Fibroblast of skin of right biceps (primary cell): ENCODE measurements at places on chromosomes 2 and 18.
A peak's percentile ranks its signal among the peaks of the same experiment; 100 is the strongest.

DNA sequence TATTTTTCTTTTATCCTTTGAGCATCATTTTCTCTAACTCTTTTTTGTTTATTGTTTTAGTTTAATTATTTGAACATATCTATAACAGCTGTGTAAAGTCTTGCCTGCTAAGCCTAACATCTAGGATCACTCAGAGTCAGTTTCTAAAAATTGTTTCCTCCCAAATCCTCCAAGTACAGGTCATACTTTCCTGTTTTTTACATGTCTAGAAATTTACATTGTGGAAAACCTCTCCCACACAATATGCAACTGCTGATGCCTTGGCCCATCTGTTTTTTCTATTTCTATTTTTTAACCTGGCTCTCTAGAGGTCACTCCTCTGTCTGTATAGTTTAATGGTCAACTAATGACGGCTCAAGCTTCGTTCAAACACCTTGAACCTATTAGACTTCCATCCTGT lies 261.0 kb downstream of the HRH4 start:
- no peak for DNase-seq

- DNase-seq, result no peak
Observed at GRCh38 chr2:13768274-13768673, 864.2 kb upstream of the LRATD1 start.

DNA sequence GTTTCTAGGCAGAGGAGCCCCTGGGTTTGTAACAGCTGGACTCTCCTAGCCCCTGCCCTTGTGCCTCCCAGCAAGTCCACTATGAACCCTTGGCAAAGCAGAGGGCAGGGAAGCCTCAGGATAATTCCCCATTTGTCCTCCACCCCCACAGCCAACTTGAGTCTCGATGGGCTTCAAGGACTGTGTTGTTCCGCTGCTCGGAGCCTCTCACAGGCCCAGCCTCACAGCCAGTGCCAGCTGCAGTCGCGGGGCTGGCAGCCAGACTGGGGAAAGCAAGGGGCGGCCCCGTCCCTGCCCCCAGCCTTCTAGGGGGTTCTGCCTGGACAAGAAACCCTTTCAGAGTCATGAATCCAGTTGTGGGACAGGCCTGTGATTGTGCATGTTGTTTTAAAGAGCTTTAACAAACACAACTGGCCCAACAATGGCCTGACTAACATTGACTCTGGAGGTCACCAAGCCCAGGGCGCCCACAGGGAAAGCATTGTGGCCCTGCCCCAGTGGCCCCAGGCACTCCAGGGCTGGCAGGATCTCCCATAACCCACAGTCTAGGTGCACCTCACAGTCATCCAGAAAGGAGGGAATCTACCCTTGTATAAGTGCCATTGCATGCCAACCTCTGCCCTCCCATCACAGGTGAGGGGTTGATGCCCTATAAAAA lies 71.8 kb upstream of the DAPL1 start:
- DNase-seq, result no peak

GRCh38 chr18:47901624-47902362 lies 28.7 kb downstream of the SMAD2 start:
- no peak for DNase-seq

DNA sequence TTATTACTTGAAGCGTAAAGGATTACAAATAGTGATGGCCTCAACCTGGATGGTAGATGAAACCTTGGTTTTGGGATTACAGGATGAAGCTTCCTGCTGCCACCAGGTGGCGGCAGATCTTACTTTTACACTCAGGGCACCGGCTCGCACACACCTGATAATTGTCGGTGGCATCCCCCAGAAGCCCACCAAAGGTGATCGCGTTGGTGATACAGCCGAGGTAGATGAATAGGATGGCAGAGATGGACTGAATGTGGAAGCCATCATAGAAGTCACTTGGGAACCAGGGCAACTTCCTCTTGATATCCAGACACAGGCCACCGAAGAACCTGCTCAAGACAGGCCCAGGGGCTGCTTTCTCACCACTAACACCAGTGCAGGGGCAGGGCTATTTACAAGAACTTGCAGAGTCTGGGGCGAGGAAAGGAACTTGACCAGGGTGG lies 51.8 kb downstream of the MTHFD2 start:
- DNase-seq, result peak; percentile 26

- peak; percentile 61 for DNase-seq
Observed at GRCh38 chr18:11553098-11553940, 56.1 kb upstream of the SLC35G4 start.

DNA sequence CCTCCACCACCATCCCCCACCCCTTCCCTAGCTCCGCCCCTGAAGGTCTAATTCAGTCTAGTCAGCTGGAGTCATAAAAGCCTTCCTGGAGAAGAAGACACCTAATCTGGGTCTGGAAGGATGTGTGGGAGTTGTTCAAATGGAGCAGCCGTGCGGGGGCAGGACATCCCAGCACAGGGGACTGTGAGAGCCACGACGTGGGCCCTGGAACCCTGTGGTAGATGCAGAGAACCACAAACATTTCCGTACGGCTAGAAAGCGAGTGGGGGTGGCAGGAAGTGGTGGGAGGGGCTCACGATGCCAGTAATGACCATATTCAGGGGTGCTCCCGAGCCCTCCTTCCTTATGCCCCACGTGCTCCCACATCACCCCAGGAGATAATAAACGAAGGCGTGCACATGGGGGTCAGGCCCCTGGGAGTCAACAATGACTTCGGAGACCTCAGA lies 20.9 kb upstream of the COL6A3 start:
- peak; percentile 92 for DNase-seq

- DNase-seq, result no peak
Observed at GRCh38 chr18:46609048-46609447, 48.0 kb downstream of the LOXHD1 start.

- peak; percentile 65 for DNase-seq
Observed at GRCh38 chr18:23067236-23067635, 68.0 kb upstream of the CABLES1 start.

DNA sequence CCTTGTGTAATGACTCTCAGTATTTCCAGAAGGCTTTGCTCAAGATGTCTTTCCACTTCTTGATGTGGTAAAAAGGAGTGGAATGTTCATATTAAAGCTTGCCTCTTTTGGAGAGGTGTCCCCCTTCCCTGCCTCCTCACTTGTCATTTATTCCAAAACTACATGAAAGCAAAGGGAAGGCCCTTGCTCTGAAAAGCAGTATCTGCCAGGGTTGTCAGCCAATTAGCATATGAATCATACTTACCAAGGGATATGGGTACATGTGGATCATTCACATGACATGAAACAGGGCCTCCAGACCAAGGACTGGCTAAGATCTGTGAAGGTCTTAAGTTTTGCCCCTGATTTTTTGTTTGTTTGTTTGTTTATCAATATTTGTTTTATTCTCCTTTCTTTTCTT lies 31.3 kb downstream of the ANXA4 start:
- DNase-seq, result peak; percentile 42

- peak; percentile 60 for DNase-seq
Observed at GRCh38 chr2:26503231-26503880, 25.4 kb upstream of the OTOF start.

DNA sequence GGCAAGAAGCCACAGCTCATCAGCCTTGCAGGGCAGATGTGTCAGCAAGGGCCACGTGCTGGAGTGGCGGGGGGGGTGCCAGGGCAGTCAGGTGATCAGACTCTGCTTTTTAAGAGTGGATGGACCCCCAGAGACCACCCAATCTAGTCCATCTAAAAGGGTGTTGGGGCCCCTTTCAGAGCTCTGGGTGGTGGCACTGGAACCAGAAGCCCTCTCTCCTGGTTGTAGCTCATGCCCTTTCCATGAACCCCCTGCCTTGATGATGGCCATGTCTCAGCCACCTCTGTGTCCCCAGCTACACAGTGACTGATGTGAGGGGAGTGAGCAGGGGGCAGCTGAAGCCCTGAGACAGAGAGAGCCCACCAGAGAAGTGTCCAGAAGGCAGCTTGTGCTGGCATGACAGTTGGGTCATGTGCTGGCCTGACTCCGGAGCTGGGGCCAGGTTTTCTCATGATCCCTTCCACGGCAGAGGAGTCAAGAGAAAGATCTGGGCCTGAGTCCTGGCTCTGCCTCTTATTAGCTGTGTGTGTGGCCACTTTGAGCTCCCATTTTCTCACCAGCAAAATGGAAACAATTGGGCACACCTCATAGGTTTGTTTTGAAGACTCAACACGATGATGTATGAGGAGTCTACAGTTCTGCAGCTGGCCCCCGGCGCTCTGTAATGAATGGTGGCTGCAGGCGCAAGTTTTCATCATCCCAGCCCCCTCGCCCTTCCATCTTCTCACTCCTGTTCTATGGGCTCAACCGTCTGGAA lies 195.7 kb downstream of the ZFP36L2 start:
- DNase-seq, result no peak

DNA sequence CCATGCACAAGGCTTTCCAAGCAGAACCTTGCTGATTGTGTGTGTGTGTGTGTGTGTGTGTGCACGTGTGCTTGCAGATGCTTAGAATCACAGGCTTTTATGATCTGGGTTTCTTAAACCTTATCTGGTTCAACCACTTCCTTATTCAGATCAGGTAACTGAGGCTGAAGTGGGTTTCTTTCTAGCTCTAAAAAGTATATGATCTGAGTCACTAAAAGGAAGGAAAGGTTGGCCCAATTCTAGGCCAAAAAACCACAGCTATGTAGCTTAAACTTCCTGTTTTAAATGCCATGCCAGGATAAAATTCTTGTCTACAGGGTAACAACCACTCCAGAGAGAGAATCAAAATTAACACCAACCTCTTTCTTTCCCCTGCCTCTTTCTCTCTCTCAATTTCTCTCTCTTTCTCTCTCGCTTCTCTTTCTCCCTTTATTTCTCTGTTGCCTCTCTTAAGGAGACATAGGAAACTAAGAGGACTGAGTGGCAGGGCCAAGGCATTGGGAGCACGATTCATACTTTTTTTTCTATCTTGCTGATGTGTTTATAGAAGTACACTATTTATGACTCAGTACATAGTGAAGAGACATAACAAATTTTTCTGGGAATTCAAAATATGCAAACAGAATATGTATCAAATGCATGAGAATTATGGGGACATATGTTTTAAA lies 140.3 kb downstream of the TRIB2 start:
- DNase-seq, result peak; percentile 88

DNA sequence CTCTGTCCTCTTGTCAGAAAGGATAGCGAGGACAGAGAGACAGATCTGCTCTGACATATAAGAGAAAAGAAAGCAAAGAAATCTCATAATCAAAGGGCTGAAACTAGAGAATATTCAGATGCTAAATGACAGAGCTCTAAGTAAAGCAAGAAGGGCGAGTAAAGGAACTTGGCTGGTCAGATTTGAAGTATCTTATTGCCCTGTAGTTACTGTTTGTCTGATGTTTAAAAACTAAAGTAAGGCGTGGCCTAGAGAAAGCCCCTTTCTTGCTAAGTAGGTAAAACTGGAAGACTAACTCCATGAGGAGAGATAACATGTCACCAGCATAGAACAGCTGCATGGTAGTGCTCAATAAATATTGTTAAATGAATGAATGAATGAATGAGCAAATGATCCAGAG lies 70.0 kb downstream of the CRACDL start:
- no peak for DNase-seq

- no peak for DNase-seq
Observed at GRCh38 chr18:8286303-8286702, 322.9 kb upstream of the RAB12 start.

GRCh38 chr2:120431386-120432292 lies 85.7 kb downstream of the INHBB start:
- DNase-seq, result no peak

DNA sequence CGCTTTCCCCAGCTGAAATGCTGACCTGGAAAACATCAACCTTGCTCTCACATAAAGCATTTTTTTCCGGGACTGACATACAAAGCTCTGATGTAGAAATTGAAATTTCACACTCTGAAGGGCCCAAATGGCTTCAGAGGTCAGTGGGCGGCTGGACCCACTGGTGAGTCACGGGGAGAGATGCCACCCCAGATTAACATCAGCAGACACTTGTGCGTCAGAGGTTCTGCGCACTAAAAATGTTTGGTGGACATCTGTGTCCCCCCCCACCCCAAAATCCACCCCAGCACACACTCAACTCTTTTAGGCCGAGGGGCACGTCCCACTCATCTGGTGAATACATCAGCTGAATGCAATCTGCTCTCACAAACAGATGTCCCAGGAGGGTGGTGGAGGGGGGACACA lies 208.9 kb downstream of the ASB1 start:
- peak; percentile 15 for DNase-seq

DNA sequence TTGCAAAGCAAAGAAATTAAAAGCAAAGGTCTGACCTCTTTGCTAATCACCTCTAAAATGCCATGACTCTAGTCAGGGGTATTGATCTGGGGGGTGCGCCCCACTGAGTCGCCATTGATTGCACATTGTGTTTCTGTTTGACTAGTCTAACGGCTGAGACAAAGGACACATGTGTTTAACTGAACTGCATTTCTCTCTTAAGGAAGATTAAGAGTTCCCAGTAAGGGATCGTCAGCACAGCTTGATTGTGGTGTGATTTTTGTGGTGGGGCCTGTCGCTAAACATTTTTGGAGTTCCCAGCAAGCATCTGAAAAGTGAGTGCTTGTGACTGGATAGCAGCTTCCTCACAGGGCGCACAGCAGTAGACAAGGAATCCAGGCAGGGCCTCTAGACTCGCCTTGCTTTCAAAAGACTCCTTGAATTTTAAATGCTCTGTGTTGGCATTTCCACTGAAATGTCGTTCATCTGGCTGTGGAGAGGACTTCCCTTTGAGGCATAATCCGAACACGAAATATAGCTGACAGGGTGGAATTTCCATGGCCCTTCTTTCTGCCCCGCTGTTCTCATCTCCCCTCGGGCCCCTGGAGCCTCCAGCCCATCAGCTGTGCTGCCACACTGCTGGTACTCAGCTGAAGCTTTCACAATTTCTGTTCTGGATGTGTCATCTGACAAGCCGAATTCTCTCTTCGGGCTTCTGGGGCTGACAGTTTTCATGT lies 126.3 kb downstream of the FAM168B start:
- no peak for DNase-seq

GRCh38 chr2:5691985-5692529 lies at the start of gene SOX11:
Gene SOX11 (plus strand): TSS chr2:5692384. CDS start chr2:5692722, 338 bp downstream.
- peak; percentile 98 for DNase-seq

GRCh38 chr2:62334440-62335058 lies 138.6 kb downstream of the B3GNT2 start:
- no peak for DNase-seq

GRCh38 chr2:101380376-101380775 lies 6.9 kb downstream of the CREG2 start:
- peak; percentile 47 for DNase-seq

DNA sequence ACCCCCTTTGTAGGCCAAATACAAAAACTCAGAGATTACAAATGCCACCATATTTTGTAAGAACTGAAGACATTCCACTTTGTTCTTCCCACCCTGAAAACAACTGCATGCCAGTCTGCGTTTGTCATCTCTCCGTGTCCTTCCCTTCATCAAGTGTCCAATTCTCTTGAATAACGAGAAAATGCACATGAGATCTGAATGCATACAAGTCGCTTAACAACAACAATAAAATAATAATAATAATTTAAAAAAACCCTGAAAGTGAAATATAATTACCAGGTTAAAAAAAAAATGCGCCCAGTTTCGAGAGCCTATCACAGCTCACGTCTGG lies 2.0 kb upstream of the SETBP1 start:
- DNase-seq, result no peak

DNA sequence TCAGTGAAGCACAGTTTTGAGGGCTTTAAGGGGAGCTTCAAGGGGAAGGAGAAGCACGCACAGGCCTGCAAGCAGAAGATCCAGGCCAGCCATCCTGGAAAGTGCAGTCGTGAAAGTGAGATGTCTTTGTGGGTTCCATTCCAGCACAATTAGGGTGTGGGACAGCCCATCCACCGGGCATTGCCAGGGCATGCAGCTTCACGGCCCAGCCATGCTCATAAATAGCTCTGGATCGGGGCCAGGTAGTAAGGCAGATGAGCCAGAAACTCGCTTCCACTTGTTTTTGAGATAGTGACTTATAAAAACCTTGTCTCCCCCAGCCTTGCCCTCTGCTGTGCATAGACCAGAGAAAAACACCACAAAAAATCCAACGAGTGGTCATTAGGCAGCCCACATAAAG lies 21.0 kb downstream of the KDSR start:
- DNase-seq, result no peak
